ENCODE measurements at places on chromosomes 11 and 22. TPM values are rescaled to one million over a fixed set of nuclear protein-coding genes. Genes with fewer than 3 reads are reported as not detected.

Gene MYO18B
- total RNA-seq = 0.16 TPM

- no peak for DNase-seq
Measured at GRCh38 chr22:44587737-44588310, 89.8 kb upstream of the RTL6 start.

DNA sequence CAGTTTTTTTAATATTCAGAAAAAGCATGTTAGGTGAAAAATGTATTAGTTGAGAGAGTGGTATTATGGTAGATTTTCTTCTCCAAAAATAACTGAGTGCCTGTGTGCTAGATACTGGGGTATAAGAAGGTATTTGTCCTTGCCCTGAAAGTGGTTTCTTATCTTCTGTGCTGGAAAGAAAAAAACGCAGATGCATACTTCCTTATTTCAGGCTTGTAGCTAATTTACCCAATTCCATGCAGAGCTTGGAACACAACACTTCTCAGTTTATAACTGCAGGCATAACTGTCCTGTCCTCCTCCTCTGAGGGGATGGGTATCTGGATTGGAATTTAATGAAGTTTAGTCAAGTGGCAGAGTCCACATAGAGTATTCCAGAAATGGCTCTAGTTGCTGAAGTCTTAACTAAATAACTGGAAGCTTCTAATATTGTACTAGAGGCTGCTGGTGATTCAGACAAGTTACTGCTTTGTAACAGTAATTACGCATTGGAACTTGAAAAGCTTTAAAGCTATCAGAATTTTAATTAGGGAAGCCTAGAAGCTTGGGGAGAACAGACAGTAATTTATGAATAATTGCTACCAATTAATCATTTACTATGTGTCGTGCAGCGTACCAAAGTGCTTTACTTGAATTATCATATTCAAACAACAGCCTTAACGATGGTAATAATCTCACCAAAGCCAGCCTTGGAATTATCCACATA lies 12.7 kb upstream of the C11orf91 start:
- no peak for DNase-seq

GRCh38 chr11:131609337-131609736 lies 238.9 kb downstream of the NTM start:
- no peak for DNase-seq

Gene TMEM218
- 26.2 TPM for total RNA-seq

- no peak for DNase-seq
Measured at GRCh38 chr11:120830085-120830620, 193.7 kb upstream of the TBCEL start.

DNA sequence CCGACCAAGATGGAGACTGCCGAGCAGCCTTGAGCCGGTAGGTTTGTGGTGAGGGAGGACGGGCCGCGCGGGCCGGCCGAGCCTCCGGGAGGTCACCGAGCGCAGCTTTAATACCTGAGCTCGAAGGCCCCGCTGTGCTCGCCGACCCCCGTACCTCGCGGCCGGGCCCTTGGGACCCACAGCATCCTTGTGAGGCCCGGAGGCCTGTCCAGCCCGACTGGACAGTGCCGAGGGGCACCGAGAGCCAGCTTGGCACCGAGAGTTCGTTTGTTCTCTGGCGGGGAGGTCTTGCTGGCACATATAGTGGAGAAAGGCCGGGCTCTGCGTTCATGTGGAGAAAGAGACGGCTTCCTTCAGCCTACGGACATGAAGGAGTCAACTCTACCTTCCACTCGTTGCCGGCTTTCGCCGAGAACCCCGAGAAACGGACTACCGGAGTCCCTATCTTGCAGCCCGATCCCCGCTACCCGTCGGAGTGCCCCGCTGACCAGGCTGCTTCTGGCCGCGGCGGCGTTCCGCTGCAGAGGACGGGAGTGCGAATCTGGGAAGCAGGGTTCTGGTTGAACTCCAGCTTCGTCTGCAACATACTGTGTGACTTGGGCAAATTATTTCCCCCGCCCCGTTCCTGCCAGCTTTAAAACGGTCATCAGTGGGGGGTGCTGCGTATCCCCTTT lies 349 bp downstream of the TSSC4 start:
- no peak for DNase-seq

Gene CABP4
- 10.7 TPM for total RNA-seq

GRCh38 chr11:125532668-125533067 lies 36.6 kb upstream of the FEZ1 start:
- DNase-seq = no peak

DNA sequence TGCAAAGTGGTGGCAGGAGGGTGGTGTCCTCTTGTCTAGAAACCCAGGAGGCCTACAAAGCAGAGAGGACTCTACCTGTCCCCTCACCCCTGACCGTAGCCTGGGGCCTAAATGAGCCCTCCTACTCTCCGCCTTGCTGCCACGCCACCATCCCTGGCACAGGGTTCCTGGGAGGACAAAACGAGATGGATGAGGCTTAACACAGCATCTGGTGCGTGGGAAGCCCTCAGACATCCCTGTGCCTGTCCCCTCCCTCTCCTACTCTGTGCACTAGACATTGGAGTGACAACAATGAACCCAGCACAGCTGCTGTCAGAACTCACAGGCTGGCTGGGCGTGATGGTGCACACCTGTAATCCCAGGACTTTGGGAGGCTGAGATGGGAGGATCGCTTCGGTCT lies 36.4 kb upstream of the DKK3 start:
- no peak for DNase-seq

Gene OR51Q1
- not detected for total RNA-seq

DNA sequence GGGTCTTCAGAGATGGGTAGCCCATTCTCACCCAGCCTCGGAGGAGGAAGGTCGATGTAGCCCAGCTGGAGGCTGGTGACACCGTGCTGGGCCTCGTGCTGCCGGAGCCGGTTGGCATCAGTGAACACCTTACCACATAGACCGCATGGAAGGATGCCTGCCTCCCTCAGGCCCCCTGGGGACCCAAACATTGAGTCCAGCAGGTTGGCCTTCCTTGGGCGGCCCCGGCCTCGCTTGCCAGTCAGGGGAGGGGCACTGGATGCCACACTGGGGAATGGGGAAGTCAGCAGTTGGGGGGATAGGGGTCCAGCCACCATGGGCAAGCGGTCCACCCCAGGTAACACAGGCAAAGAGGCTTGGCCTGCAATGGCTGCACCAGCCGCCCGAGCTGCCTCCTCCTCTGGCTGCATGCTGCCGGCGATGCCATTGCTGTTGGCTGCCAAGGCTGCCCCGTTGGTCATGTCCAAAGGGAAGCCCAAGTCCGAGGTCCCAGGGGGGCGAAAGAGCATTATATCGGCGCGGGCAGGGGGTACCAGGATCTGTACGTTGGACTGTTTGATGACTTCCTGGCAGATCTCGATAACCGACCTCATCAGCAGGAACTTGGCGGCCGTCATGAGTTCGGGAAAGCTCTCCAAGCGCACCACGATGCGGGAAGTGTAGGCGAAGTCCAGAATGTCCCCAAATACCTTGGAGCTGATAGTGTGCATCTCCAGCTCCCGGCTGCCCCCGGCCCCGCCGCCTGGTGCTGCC lies 1.4 kb downstream of the PATZ1 start:
- peak; percentile 62 for DNase-seq

- DNase-seq = no peak
Measured at GRCh38 chr11:133906241-133906640, 50.5 kb downstream of the IGSF9B start.

Gene CHEK1
- total RNA-seq = 6.6 TPM
